Naive B cell (primary cell): ENCODE measurements at places on chromosomes 4 and X. TPM values are rescaled to one million over a fixed set of nuclear protein-coding genes. Genes with fewer than 3 reads are reported as not detected.

GABRG1 gene
- polyA plus RNA-seq = not detected

TLR6 gene
- polyA plus RNA-seq = 4.0 TPM

GYG2 gene
- not detected for polyA plus RNA-seq

SMPX gene
- not detected for polyA plus RNA-seq

TREX2 gene
- polyA plus RNA-seq = not detected

HPGD gene
- polyA plus RNA-seq = 0.53 TPM

KIAA0232 gene
- 8.3 TPM for polyA plus RNA-seq

DCUN1D4 gene
- 9.6 TPM for polyA plus RNA-seq

L1CAM gene
- not detected for polyA plus RNA-seq

HMGN5 gene
- polyA plus RNA-seq = 3.6 TPM

F8A2 gene
- not detected for polyA plus RNA-seq

GRIA2 gene
- not detected for polyA plus RNA-seq
